T-helper 17 cell (primary cell): ENCODE measurements at places on chromosomes 5 and 9.

DNA sequence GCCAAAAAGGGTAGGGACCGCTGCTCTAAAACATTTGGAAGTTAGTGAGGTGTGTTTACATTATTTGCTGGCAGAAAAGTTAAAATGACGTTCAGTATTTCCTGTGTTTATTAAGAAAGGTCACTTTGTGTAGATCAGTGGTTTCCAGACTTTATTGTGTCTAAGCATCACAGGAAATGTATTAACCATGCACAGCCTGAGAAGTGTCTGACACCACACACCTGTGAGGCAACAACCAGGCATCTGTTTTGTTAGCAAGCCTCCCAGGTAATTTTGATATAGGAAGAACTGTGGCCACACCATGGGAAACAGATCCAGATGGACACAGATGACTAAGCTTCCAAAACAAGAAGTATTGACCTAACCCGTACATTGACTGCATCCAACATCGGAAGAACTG is 12.0 kb downstream of the TTC1 start:
- no peak for DNase-seq
- peak overlapping the region; percentile 9 for H3K4me3 ChIP-seq
- no peaks in the 10 kb centered on the region for H3K27me3 ChIP-seq
- H3K36me3 ChIP-seq = peaks cover 9% of the 10 kb centered on the region
- no peak overlapping the region for H3K27ac ChIP-seq

GRCh38 chr9:98887918-98888510 is 55.7 kb upstream of the COL15A1 start:
- H3K4me1 ChIP-seq = no peaks in the 10 kb centered on the region
- peaks cover 53% of the 10 kb centered on the region for H3K27me3 ChIP-seq
- H3K36me3 ChIP-seq = peaks cover 5% of the 10 kb centered on the region
- H3K27ac ChIP-seq = no peak overlapping the region
- DNase-seq = no peak

GRCh38 chr5:141680751-141681201 is 1.3 kb downstream of the ARAP3 start:
- peaks cover 23% of the 10 kb centered on the region for H3K4me1 ChIP-seq
- H3K36me3 ChIP-seq = no peaks in the 10 kb centered on the region
- DNase-seq = no peak
- no peak overlapping the region for H3K27ac ChIP-seq
- H3K4me3 ChIP-seq = peak overlapping the region; percentile 86
- H3K27me3 ChIP-seq = no peaks in the 10 kb centered on the region

- DNase-seq = no peak
- no peaks in the 10 kb centered on the region for H3K36me3 ChIP-seq
- H3K4me3 ChIP-seq = peak overlapping the region; percentile 85
- no peaks in the 10 kb centered on the region for H3K27me3 ChIP-seq
These were observed 12.6 kb downstream of the RAPGEF1 start for GRCh38 chr9:131727184-131727759.

GRCh38 chr5:77167695-77168121 is 42.8 kb upstream of the PDE8B start:
- H3K27ac ChIP-seq = no peak overlapping the region
- H3K36me3 ChIP-seq = peaks cover 4% of the 10 kb centered on the region
- DNase-seq = no peak
- H3K27me3 ChIP-seq = peaks cover 48% of the 10 kb centered on the region

DNA sequence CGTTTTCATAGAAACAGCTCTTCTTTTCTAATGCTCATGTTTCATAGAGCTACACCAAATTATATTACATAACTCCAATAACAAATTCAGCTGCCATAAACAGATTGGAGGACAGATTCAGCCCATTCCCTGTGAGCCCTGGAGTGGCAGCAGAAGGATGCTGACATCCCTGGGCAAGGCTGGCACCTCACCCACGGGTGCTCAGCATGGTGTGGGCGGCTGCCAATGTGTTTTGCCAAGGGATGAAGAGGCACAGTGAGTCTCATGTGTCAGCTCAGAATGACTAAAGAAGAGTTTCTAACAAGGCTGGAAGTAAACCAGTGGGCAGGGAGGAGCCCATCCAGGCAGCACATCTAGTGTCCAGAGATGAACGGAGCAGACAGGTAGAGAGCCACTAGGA is 127.1 kb upstream of the ICE1 start:
- DNase-seq = no peak
- H3K27me3 ChIP-seq = no peaks in the 10 kb centered on the region
- H3K4me1 ChIP-seq = no peaks in the 10 kb centered on the region
- H3K4me3 ChIP-seq = no peak overlapping the region
- no peaks in the 10 kb centered on the region for H3K36me3 ChIP-seq

- peaks cover 3% of the 10 kb centered on the region for H3K4me1 ChIP-seq
- H3K4me3 ChIP-seq = no peak overlapping the region
- H3K27ac ChIP-seq = no peak overlapping the region
- DNase-seq = no peak
- H3K27me3 ChIP-seq = peaks cover 11% of the 10 kb centered on the region
- no peaks in the 10 kb centered on the region for H3K36me3 ChIP-seq
These were observed 243.5 kb downstream of the ENC1 start for GRCh38 chr5:74396913-74397622.

DNA sequence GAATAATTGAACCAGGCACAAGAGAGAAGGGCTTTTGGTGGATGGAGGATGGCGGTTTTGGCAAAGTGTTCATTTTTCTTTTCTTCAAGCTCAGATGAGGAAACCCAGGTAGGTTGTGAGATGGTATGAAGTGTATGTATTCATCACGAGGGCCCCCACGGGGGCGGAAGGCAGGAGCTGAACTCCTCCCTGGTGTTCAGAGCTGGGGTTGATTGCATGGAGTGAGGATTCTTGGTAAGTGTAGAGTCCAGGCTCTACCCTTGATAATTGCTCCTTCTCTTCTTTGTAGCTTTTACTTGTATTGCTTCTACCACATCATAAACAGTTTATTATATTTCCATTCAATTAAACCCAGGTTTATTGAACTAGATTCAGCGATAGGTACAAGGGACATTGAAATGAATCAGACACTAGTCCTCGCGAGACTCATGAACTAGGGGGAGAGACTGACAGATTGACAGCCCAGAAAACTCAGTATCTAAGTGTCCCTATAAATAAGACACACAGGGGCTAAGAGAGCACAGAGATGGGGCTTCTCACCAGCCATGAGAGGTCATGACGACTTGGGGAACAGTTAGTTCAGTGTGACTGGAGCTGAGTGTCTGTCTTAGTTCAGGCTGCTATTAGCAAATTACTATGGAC is 116.7 kb upstream of the KLF4 start:
- no peaks in the 10 kb centered on the region for H3K36me3 ChIP-seq
- no peak for DNase-seq
- no peaks in the 10 kb centered on the region for H3K4me1 ChIP-seq

GRCh38 chr9:31034311-31034710 is 1350.1 kb upstream of the ACO1 start:
- no peaks in the 10 kb centered on the region for H3K36me3 ChIP-seq
- no peaks in the 10 kb centered on the region for H3K27me3 ChIP-seq
- no peak overlapping the region for H3K27ac ChIP-seq
- H3K4me3 ChIP-seq = no peak overlapping the region

- H3K4me3 ChIP-seq = no peak overlapping the region
- H3K27me3 ChIP-seq = no peaks in the 10 kb centered on the region
- H3K4me1 ChIP-seq = no peaks in the 10 kb centered on the region
- peaks cover 7% of the 10 kb centered on the region for H3K36me3 ChIP-seq
- no peak for DNase-seq
These were observed 179.7 kb upstream of the GPR151 start for GRCh38 chr5:146695646-146696045.

DNA sequence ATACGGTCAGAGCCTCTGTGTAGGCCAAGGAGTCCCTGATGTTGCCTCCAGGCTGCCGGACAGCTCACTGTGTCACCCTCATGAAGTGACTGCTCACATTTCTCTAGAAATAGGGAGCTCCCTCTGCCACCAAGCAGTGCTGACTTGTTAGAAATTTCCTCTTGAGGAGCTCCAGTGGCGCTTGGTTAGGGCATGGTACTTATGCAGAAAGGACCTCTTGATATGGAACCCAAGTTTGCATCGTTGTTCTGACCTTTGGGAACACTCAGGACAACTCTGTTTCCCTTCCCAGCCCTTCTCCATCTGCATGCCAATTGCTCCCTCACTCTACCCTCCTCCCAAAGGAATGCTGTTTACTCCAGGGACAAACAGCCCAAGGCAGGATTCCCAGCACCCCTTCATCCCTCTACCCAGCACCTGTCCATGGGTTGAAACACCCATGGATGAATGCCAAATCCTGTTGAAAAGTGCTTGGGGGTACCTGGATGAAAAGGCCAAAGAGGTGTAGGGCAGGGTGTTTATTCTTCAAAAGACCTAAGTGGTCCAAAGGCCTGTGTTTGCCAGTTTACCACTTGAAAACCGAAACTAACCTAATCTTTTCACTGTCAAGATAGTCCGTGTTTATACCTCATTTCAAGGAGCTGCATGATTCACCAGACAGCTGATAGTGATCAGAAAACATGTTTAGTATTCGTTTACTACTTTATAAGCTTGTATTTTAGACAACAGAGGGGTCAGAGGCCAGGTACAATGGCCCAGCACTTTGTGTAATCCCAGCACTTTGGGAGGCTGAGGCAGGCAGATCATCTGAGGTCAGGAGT is 51.1 kb downstream of the KLF4 start:
- no peaks in the 10 kb centered on the region for H3K36me3 ChIP-seq
- H3K27me3 ChIP-seq = peaks cover 11% of the 10 kb centered on the region
- no peak overlapping the region for H3K4me3 ChIP-seq
- DNase-seq = no peak
- H3K27ac ChIP-seq = no peak overlapping the region
- no peaks in the 10 kb centered on the region for H3K4me1 ChIP-seq
